Natural killer cell (primary cell): ENCODE measurements at places on chromosomes 4 and X. TPM values are rescaled to one million over a fixed set of nuclear protein-coding genes. Genes with fewer than 3 reads are reported as not detected.

SLIT2 gene
- not detected for total RNA-seq

DNA sequence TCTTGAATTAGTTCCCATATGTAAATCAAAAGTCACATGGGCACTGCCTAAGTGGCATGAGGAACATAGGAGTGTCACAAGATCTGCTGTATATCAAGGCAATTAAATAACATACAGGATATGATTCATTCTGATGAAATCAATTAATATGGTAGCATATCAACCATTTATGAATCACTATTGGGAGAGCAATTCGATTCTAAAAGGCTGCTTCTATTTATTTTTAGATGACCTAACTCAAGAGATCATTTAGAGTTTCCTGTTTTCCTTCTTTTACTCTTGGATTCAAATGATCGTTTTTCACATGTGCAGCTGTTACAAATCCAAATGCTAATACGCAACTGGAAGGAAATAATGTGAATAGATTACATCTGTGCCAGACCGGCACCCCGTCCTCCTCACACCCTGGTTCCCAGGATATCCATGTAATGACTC lies 81.9 kb downstream of the HCCS start:
- no peaks in the 10 kb centered on the region for H3K27me3 ChIP-seq
- H3K4me3 ChIP-seq: no peak overlapping the region
- no peak overlapping the region for H3K27ac ChIP-seq

GRCh38 chr4:26388671-26389070 lies 67.9 kb downstream of the RBPJ start:
- DNase-seq: no peak
- peaks cover 9% of the 10 kb centered on the region for H3K4me1 ChIP-seq
- H3K27me3 ChIP-seq: peaks cover 2% of the 10 kb centered on the region
- H3K36me3 ChIP-seq: peaks cover 8% of the 10 kb centered on the region
- no peak overlapping the region for H3K4me3 ChIP-seq

ARHGAP36 gene
- total RNA-seq: not detected

OFD1 gene
- 74.9 TPM for total RNA-seq

- H3K4me1 ChIP-seq: peaks cover 36% of the 10 kb centered on the region
- no peak for DNase-seq
Measured at GRCh38 chrX:71541210-71542022, 8.5 kb downstream of the OGT start.

HS6ST2 gene
- not detected for total RNA-seq

FAM241A gene
- 0.40 TPM for total RNA-seq

GRCh38 chrX:37926700-37927099 lies 79.3 kb upstream of the DYNLT3 start:
- no peaks in the 10 kb centered on the region for H3K27me3 ChIP-seq
- H3K4me1 ChIP-seq: no peaks in the 10 kb centered on the region
- no peak for DNase-seq
- no peaks in the 10 kb centered on the region for H3K36me3 ChIP-seq
- H3K27ac ChIP-seq: no peak overlapping the region
- H3K4me3 ChIP-seq: no peak overlapping the region

DNA sequence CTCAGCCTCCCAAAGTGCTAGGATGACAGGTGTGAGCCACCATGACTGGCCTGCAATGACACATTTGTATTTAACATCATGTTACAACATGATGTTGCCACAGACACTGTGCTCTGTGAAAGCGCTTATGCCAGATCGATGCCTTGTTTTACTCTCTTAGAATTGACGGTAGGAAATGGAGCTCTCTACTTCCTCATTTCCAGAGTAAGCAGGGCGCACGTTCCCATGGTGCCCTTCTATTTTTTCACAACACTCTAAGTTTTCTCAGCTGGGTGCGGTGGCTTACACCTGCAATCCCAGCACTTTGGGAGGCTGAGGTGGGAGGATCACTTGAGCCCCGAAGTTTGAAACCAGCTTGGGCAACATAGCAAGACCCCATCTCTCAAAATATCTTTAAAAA lies 60.7 kb upstream of the DHRSX start:
- no peak overlapping the region for H3K27ac ChIP-seq
- no peaks in the 10 kb centered on the region for H3K36me3 ChIP-seq
- no peak for DNase-seq
- no peak overlapping the region for H3K4me3 ChIP-seq

FHIP1A gene
- not detected for total RNA-seq

GRCh38 chr4:163694385-163694784 lies 199.9 kb downstream of the TMA16 start:
- no peaks in the 10 kb centered on the region for H3K4me1 ChIP-seq
- no peak for DNase-seq
- no peak overlapping the region for H3K4me3 ChIP-seq
- no peak overlapping the region for H3K27ac ChIP-seq
- no peaks in the 10 kb centered on the region for H3K36me3 ChIP-seq

NAT8L gene
- total RNA-seq: not detected
